ENCODE measurements at places on chromosomes 3 and 15.

DNA sequence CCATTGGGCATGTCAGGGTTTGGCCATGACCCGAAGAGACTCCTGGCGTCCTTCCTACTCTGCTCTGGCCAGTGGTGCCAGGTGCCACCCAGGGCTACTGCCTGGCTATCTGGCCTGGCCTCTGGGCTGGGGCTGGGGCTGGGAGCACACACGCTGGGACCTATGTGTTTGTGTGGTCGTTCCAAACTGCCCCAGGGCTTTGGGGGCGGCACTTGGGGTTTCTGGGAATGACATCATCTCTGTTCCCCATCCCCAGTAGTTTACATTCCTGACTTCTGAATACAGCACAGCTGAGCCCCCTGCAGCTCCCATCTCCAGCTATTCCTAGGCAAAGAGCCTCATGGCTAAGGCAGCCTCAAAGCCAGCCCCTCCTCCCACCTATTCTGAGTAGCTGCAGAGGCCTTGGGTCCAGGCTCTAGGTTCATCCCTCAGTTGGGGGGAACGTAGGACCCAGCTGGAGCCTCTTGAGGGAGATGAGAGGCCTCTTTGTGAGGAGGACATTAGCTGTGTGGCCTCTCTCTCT is 24.3 kb downstream of the PLEKHO2 start:
- no peak for DNase-seq

DNA sequence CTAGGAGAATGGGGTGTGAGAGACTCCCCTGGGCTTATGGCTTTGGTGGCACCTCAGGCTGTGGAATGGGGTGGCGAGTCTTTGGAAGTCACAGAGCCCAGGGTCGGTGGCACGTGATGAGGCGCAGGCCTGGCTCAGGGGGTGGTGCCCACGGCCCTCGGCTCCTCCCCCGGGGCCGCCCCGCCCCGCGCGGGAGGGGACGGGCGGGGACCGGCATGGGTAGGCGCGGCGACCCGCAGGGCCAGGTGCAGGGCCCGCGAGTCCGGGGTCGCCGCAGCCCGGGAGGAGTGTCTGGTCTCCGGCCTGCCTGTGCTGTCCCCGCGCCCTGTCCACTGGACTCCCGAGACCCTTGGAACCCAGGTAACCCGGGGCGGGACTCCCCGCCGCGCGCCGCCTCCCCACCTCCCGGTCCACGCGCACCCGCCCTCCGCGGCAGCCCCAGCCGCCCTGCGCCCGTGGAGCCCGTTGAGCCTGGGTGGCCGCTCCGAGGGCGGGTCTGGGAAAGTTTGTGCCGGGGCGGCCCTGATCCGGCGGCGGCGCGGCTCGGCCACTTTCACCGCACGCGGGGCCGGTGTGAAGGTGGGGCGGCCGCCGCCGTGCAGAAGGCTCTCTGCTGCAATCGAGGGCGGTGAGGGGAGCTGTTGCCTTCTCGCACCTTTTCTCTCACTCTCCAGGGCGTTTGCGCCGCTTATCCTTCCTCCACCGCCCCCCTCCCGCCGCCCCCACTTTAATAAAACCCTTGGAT is at the start of gene PAQR5:
Gene PAQR5, plus strand, starts transcription at position 216 of the 745 bp plus-strand sequence. CDS start 61,169 bp downstream, outside the sequence.
- DNase-seq, result peak; percentile 66

DNA sequence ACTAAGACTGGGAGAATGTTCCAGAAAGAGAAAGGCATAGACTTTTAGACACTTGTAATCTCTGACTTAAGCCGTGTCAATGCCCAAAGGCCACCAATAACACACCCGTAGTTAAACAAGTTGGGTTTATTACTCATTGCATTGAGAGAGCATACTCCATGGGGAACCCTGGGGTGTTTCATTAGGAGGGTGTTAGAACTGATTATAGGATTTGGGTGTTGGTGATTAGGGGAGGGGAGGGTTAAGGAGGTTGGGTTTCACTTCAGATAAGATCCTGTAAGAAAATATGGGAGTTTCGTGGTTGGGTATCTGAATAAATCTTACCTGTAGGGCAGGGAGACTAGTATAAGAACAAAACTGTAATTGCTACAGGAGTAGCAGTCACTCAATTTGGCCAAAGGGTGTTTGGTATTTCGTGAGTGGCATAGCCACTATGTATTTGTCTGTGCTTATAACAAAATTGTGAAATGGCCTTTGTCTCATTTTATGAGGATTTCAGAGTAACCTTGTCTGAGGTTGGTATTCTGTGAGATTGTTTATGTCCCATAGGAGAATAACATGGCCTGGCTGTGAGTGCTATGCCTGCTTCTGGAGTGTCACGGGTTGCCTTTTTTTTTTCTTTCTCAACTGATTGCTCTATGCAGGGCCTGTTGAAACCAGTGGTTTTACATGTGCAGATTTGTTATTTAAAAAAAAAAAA is 2.9 kb downstream of the HACD3 start:
- DNase-seq, result peak; percentile 12

GRCh38 chr3:49362561-49362960 is 4.4 kb upstream of the GPX1 start:
- DNase-seq, result no peak

DNA sequence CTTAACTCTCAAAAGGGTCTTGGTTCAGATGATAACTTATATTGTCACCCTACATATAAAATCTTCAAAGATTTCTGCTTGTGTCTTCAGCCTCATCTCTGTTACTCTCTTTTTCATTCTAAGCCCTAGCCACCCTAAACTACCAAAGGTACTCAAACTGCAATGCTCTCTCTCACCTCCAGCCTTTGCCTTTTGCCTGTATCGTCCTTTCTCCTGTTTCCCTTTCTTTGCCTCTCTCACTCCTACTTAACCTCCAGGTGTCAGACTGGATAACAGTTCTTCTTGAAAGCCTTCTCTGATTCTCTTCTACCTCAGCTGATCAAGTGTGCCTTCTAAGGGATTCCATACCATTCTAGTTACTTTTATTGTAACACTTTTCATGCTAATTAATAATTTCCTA is 149.8 kb downstream of the SERPINI1 start:
- no peak for DNase-seq

- DNase-seq, result no peak
Observed at GRCh38 chr15:83445643-83446042, 1.5 kb upstream of the SH3GL3 start.

GRCh38 chr3:12405432-12406272 is 78.6 kb upstream of the TSEN2 start:
- peak; percentile 98 for DNase-seq

GRCh38 chr15:49742381-49742780 is 121.5 kb downstream of the DTWD1 start:
- DNase-seq, result no peak

GRCh38 chr15:33722005-33722672 is 246.2 kb upstream of the CHRM5 start:
- DNase-seq, result no peak

- no peak for DNase-seq
Observed at GRCh38 chr3:43009547-43009946, 30.4 kb downstream of the GASK1A start.

DNA sequence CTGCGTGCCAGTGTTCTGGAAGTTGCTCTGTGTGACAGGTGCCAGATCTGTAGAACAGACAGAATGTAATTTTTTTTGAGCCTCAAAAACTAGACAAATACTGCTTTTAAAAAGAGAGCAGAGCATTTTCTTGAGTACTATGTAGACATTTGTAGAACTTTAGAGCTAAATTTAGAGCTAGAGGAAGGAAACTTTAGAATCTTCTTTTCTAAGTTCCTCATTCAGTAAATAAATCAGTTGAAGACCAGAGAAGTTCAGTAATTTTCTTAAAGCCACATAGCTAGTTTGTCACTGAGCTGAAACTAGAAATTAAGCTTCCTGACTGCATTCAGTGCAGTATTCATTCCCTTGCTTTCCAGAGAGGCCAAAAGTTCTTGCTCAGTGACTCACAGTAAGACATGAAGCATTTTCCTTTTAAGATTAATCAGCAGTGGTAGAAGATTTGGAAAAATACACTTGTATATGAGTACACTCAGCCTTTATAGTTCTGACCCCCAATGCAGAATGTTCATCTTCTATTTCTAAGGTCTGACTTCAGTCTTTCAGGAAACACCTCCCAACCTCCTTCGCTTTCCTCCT is 83.6 kb upstream of the TSEN2 start:
- peak; percentile 75 for DNase-seq

GRCh38 chr15:39896101-39896500 is 24.0 kb downstream of the GPR176 start:
- DNase-seq, result no peak

- DNase-seq, result no peak
Observed at GRCh38 chr3:29591579-29591978, 310.7 kb downstream of the RBMS3 start.

GRCh38 chr3:10837849-10838248 is 21.8 kb downstream of the SLC6A11 start:
- DNase-seq, result no peak

- DNase-seq, result no peak
Observed at GRCh38 chr3:182509844-182510460, 283.4 kb upstream of the ATP11B start.

Data from trophoblast cell (in vitro differentiated cells and primary cell).